ENCODE measurements at places on chromosomes 4 and X.

GRCh38 chrX:134443020-134443419 is 16.9 kb upstream of the HPRT1 start:
- DNase-seq: no peak

DNA sequence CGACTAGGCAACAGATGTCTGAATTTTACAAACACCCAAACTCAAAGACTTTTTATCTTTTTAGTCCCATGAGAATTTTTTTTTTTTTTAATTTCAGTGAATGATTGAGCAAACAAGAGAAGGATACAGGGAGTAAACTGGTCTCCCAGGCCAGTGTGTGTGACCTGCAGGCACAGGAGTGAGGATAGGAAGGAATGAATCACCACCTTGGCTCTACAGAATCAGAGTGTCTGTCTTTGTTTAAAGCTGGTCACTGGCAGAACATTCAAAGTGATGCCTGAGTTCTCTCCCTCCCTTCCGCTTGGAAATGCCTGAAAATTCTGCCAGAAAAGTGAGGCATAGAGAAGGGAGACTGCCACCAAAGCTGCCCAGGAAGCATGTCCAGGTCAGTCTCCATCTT is 69.5 kb downstream of the PARM1 start:
- no peak for DNase-seq

DNA sequence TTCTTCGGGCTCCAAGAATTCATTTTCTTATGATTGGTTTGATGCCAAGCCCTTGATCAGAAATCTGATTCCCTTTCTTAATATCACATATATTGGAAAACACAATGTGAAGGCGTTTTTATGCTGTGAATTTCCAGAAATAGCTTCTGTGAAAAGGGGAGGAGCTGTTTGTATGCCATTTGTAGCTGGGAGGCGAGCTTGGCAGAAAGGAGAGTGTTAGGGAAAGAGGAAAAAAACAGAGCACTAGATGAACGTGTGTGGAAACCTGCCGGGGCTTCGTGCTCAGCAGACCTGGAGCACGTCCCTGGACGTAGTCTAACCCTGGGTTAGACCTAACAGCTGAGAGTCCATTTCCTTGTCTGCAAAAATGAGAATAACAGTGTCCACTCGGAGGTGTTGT is 3.4 kb downstream of the CLCN4 start:
- DNase-seq: no peak

GRCh38 chrX:65985922-65986588 is 53.8 kb downstream of the VSIG4 start:
- DNase-seq: no peak

DNA sequence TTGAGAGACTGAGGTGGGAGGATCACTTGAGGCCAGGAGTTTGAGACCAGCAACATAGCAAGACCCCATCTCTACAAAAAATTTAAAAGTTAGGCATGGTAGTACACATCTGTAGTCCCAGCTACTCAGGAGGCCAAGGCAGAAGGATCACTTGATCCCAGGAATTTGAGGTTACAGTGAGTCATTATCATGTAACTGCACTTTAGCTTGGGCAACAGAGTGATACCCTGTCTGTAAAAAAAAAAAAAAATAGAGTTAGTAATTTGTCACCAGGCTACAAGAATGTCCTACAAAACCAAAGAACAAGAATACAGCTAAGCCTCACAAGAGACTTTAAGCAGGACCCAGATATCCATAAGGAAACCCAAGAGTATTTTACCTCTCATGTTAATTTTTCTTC is 27.0 kb upstream of the RAB28 start:
- no peak for DNase-seq

DNA sequence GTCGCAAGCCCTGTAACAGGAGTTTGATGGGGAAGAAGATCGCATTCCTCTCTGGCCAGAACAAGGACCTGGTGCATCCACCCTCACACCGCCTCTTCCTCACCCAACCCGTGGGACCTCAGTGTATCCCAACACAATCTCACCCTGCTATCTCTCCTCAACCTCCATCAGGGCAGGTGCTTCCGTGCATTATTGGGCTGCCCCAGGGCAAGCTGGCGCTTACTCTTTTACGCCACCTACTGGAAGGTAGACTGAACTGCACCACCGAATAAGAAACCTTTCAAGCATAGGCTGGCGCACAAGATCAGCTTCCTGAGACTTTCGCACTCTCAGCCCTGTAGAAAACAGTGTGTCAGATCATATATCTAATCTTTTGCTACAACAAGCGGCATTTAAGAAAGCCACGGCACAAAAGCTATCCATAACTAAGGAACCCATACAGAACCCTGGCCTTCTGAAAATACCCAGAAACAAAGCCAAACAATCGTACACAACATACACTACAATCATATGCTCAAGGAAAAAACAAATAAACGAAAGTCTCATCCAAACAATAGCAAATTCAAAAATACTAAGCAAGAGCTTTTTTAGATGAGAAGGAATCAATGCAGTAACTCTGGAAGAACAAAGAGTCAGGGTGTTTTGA is 209.3 kb downstream of the UGT8 start:
- DNase-seq: no peak

GRCh38 chr4:8395504-8396296 is 44.8 kb downstream of the ACOX3 start:
- no peak for DNase-seq

GRCh38 chr4:118927974-118928373 is 39.3 kb downstream of the SYNPO2 start:
- DNase-seq: no peak

- DNase-seq: no peak
These were observed 75.3 kb downstream of the RAPGEF2 start for GRCh38 chr4:159178151-159178546.

DNA sequence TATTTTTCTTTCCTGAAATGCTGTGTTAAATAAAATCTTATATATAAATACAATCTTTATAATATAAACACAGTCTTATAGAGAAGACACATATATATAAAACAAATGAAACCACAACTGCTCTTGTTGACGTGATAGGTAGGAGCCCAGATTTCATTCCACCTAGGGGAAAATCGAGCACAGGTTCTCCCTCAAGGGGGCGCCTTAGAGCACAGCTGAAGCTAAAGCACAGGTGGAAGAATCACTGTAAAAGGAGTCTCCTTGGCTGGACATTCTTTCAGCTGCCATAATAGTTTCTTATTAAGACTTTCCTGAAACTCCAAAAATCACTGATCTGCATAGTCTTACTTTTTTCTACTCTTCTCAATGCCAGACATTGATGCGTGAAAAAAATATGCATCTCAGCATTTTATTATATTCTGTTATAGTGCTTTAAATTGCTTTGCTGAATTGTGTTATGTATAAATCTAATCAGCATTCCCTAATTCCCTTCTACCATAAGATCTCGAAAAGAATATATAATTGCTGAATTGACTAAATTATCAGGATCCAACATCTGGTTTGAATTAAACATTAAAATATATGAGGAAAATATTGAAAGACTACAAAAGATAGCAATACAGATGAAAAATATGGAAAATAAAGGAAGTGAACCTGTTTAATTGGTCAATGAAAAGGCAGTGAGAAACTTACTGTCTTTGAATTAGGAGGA is 25.5 kb upstream of the RXFP1 start:
- DNase-seq: no peak

GRCh38 chrX:100642290-100642689 is 1.7 kb upstream of the SRPX2 start:
- DNase-seq: no peak

GRCh38 chr4:131296192-131296591 is 1852.9 kb upstream of the PCDH10 start:
- no peak for DNase-seq

- DNase-seq: no peak
These were observed 236.9 kb downstream of the DCLK2 start for GRCh38 chr4:150315175-150315574.

DNA sequence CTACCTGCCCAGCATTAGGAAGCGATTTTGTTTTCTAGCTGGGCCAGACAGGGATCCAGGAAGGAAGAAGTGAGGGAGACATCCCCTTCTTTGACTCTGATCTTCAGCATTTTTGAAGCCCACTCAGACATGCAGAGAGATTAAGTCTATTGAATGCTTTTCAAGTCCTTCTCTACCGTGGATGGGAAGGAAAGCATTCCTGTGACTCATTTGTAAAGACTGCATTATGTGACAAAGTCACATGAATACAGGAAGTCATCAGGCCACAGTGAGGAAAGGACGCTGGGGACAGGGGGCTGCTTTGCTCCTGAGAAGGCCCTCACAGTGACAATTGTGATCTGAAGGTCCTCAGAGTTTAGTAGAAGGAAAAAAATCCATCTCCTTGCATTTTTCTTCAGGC is 67.4 kb upstream of the GBA3 start:
- DNase-seq: no peak

- DNase-seq: no peak
These were observed 29.7 kb downstream of the NEK1 start for GRCh38 chr4:169582706-169583105.

- no peak for DNase-seq
These were observed 21.9 kb downstream of the PTTG2 start for GRCh38 chr4:37981844-37982720.

DNA sequence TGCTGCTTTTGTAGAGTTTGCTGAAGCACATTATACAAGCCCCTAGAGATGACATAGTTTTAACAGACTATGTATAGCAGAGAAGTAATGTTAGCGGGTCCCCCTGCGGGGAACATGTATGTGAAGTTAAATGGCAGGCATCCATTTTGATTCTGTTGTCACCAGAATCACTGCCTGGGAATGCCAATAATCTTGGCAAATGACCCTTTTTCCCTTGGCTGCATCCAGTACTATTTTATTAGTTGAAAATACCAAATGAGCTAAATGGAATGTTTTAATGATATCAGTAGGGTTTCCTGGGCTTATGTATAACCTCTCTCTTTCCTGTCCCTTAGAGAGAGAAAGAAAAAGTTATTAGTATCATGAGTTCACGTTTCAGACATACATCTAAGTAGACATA is 93.6 kb downstream of the LIMCH1 start:
- no peak for DNase-seq
